ENCODE measurements at places on chromosomes 1 and 21.

GRCh38 chr1:81671038-81671437, 129.7 kb upstream of the ADGRL2 start:
- DNase-seq = no peak

GRCh38 chr1:93442008-93442666, 5.8 kb upstream of the FNBP1L start:
- no peak for DNase-seq

DNA sequence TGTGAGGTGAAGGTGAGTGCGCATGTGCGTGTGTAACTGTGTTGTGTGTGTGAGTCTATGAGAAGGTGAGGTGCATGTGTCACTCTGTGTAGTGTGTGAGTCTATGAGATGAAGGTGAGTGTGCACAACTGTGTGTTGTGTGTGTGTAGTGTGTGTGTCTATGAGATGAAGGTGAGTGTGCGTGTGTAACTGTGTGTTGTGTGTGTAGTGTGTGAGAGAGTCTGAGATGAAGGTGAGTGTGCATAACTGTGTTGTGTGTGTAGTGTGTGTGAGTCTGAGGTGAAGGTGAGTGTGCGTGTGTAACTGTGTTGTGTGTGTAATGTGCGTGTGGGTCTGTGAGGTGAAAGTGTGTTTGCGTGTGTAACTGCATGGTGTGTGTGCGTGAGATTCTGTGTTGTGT, 154.0 kb downstream of the FOXD2 start:
- DNase-seq = no peak

DNA sequence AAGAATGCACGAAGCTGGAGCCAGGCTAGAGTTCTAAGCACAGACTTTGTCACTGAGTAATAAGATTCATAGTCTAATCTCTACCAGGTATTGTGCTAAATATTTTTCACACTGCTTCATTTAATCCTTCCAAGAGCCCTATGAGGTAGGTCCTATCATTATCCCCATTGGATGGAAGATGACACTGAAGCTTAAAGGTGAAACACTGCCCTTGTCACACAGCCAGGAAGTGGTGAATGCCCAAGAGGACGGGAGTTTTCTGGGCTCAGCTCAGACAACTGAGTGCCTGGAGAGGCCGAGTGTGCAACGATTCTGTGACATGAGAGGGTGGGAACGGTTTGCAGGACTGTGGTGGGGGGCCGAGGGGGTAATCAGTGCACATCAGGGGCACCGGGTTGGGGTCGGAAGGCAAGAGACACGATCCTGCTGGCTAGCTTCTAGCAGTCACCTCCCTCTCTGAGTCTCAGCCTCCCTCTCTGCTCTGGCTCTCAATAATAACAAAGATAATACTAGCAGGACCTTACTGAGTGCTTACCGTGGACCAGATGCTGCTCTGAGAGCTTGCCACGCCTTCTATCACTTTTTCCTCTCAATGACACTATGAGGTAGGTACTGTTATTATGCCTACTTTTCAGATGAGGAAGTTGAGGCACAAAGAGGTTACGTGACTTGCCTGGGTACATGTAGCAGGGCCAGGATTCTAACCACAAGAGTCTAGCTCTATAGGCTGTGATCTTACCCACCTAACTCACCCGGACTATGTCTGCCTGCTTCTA, 12.4 kb downstream of the KCNQ4 start:
- no peak for DNase-seq

DNA sequence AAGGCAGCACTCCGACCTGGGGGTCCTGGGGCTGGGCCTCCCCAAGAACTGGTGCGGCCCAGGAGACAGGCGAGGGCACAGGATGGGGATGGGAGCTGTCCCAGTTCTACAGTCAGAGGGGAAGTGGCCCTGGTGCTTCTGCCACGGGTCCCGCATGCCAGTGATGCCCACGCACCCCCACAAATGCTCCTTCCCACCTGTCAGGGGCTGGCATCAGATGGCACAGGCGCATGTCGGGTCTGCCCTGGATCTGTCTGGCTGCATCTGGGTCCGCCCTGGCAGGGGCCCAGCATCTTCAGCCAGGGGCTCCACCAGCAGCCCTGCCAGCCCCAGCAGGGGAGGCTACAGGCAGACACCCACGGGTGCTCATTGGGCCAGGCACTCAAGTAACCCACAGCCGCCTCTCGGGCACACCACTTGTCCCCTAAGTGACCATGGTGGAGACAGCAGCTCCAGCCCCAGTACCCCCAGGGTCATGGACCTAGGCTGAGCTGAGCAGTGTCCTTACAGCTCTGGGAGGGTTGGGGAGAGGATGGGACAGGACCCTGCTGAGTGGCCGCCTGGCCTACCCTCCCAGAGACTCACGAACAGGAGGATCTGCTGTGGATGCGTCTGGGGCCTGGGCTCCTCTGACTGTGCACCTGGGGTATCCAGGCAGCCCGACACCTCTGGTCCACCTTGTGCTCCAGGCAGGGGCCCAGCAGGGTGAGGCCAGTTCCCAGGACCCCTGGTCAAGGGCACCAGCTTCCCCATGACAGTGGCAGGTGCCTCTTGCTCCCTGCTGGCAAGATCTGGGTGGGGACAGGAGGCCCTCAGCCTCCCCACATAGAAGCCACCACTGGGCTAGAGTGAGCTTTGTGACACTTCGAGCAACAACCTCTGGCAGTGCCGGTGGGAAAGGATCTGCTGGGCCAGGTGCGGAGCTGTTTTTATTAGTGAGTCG, 5.4 kb downstream of the SMIM1 start:
- no peak for DNase-seq

DNA sequence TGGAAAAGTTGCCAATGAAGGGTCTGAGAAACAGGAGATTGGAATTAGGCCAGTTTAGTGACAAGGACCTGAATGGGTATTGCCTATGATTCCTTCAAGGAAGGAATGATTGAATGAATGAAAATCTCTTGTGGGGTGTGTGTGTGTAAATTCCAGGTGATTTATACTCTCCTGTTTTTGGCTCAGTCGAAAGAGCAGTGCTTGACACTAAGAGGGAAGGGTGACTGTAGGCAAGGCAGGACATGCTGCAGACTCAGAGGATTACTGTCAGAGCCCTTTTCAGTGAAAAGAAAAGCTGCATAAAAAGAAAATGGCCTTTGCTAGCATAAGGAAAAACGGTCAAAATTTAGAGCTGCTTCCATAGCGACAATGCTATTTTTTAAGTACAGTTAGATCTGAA, 30.1 kb downstream of the C1orf21 start:
- DNase-seq = no peak

GRCh38 chr1:190098107-190098506, 379.6 kb downstream of the BRINP3 start:
- DNase-seq = no peak

DNA sequence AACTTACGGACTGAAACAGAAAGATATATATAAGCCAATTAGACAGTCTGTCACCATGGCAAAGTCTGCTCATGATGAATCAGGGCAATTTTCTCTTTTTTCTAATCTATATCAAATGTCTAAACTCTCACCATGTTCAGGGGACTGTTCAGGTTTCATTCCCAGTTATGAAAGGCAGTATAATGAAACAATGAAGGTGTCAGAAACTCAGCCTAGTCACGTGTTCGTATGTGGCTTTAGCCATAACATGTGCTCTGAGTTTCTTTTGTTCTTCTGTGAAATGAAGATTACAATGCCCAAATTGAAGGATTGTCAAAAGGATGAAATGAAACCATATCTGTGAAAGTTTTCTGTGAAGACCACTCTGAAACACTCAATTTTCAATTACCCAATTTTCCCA, 392.9 kb downstream of the DSCAM start:
- DNase-seq = no peak

DNA sequence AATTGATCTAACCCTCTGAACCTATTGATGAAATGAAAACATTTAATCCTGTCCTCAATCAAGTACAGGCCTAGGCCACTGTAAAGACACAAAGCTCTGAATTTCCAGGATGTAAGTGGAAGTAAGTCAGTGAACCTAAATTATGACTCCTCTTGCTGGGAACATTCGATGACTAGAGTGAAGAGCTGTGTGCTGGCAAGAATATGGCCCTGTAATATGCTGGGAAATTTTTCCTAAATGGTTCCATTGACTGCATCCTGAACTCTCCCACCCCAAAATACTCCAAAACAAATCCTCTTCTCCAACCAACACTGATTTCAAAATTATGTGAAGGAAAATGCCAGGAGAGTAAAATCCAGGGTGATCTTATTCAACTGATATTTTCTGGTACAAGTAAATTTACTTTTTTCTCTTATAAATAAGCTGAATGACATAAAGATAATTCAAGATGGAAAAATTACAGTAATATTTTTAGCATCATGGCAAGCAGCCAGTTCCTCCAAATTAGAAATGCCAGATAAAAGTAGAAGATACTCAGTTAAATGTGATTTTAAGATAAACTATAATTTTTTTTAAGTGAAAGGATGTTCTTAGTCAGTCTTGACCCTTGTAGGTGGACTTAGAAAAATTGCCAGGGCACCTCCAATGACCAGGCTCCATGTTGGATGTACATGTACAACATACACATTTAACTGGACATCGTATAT, 269.4 kb downstream of the PTGER3 start:
- no peak for DNase-seq

DNA sequence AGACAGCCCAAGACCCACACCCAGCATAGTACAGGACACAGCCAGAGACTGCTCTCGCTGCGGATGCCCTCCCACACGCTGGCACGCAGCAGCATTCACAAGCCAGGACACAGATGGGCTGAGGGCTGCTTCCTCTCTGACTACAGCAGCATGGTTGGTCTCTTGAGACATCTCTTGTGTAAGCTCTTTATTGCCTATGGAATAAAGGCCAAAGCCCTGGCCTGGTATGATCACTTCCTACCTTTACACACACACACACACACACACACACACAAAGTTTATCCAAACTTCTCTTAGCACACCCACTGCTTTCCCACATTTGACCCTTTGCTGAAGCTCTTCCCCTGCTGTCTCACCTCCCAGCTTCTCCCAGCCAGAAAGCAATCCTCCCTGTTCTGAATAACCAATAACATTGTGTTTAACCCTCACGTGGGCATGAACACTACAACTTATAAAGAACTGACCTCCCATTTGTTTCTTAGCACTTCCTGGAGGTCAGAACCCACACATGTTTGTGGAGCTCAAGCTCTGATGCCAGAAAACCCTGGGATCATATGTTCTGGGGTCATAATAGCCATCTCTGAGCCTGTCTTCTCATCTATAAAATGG, 1.2 kb upstream of the LUZP1 start:
- DNase-seq = no peak

- DNase-seq = no peak
Observed at GRCh38 chr21:40531431-40532110, 315.4 kb downstream of the DSCAM start.

DNA sequence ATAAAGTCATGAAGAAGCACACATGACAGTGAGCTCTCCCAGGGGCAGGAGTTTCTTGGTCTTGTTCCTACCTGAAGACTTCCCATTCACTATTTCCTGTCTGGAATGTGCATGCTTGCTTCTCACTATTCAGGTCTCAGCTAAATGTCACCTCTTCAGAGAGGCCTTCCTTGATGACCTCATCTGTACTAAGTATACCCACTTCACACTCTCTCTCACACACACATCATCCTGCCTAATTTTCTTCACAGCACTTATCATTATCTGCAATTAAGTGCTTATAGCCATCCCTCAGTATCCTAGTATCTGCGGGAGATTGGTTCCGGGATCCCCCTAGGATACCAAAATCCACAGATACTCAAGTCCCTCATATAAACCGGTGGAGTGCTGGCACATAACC, 146.4 kb upstream of the IVNS1ABP start:
- no peak for DNase-seq

DNA sequence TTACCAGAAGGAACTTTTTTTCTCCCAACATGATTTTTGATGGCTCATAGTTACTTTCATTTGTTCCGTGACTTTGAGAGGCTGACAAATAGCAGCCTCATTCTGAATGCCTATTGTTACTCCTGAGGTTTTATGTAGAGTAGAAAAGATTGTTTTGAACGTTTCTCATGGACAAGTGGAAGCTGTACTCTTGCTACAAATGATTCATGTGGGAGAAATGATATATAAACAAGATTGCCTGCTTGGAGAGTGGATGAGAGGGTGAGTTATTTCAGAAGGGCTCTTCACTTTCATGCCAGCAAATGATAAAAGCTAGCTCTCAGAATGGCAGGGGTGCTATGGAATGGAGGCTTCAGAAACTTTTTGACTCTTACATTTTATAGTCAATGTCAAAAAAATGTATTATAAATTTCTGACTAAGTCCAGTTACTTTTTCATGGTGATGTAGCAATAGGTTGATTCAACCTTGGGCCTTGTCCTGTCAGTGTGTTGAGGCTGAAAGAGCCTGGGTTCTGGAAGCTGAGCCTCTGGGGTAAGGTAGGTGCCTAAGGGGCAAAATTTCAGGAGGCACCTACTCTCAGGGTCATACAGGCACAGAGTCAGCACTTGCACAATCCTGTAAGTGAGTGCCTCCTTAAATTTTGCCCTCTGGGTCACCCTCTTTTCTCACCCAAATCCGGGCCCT, 19.4 kb downstream of the JUN start:
- no peak for DNase-seq

- no peak for DNase-seq
Observed at GRCh38 chr1:43451701-43452532, 1.8 kb downstream of the HYI start.

DNA sequence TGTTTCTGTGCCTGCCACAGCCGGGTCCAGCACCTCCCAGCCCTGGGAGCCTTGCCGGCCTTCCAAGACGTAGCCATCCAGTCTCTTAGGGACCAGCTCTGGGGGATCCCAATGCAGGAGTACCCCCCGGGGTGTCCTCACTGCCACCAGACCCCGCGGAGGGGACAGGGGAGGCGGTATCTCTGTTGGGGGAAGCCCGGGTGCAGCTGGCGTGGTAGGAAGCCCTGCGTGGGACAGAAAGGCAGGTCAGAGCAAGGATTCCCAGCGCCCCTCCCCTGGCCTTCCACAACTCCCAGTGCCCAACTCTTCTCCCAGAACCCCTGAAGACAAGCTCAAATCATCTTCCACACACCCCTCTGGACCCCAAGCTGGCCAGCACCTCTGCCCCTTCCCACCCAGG, 4.9 kb upstream of the TAGLN2 start:
- no peak for DNase-seq

DNA sequence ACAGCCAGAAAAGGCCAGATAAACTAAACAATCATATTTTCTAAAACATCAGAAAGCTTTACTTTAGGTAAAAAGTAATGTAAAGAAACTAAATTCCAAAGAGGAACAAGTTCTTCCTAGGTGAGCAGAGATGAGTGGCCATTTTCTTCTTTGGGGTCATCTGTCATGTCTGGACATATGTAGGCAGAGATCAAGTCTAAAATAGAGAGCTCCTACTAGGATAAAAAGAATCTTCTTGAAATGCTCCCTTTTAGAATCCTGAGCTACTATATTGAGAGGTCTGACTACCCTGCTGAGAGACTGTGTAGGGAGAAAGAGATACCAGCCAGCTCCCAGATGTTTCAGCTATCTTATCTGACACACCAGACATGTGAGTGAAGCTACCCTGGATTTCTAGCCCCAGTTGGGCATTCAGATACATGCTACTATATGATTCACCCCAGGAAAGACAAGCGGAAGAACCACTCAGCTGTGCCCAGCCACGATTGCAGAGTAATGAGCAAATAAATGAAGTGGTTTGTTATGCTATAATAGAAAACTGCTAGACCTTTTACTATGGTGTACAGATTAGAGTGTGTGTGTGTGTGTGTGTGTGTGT, 80.1 kb downstream of the TTLL7 start:
- DNase-seq = no peak
